ENCODE measurements at places on chromosomes 11 and 22. TPM values are rescaled to one million over a fixed set of nuclear protein-coding genes. Genes with fewer than 3 reads are reported as not detected.
A peak's percentile ranks its signal among the peaks of the same experiment; 100 is the strongest.

MS4A6E gene
- not detected for total RNA-seq

DNA sequence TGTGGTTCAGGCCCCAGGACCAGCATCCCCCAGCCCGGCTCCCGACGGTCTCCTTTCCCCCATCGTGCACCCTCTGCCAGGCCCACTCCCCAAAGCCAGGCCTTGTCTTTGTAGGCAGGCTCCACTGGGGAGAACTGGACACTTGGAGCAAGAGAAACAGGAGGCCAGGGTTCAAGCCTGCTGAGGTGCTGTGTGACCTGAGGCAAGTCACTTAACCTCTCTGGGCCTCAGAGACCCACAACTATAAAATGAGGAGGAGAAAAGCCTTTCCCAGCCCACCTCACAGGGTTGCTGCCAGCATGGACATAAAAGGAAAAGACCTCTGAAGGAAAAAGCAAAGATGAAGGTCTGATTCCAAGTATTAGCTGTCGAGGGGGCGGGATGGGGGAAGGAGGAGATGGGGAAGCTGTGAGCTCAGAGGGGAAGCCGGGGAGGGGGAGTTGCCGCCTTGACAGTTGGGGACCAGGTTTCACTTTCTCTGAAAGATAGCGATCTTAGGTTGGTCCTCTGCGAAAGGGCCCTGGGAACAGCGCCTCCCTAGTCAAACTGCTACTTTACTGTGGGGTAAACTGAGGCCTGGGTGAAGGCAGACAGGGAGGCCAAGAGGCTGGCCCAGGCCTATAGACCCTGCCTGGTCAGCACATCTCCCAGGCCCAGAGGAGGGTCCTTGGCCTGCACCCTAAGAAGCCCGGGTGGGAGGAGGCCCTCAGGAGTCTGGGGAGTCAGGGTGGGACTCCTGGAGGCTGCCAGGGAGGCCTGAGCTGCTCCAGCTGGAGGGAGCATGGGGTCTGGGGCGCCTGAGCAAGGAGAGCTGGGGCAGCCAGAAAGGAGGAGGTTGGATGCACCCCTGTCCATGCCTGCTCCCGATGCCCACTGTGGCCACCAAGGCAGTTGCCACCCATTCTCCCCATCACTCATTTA, 991 bp upstream of the OSM start:
- DNase-seq, result no peak

MRGPRF gene
- total RNA-seq, result 2.0 TPM

EFCAB6 gene
- total RNA-seq, result 0.37 TPM

DNA sequence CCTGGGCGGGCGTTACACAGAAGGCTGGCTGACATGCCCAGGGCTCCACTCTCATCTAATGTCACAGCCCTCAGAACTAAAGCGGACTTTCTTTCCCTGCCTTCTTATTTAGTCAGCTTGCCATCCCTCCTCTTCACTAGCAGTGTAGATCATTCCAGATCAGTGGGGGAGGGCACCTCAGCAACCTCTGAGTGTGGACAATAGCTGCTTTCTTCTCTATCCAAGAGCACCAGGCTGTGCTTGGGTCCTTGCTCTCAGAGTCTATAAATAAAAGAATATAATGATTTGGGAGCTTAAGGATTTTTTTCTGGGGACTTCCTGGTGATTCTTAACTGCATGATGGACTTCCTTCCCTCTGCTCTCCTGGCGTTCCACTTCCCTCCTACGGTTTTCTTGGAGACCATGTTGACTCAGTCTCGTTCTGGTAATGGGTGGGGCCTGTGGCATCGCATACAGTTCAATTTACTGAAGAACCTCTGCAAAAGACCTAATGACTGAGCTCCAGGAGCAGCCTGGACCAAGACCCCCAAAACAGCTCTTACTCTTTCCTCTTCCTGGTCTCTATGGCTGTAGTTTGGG, 2.9 kb upstream of the HMBS start:
- no peak for DNase-seq

DNA sequence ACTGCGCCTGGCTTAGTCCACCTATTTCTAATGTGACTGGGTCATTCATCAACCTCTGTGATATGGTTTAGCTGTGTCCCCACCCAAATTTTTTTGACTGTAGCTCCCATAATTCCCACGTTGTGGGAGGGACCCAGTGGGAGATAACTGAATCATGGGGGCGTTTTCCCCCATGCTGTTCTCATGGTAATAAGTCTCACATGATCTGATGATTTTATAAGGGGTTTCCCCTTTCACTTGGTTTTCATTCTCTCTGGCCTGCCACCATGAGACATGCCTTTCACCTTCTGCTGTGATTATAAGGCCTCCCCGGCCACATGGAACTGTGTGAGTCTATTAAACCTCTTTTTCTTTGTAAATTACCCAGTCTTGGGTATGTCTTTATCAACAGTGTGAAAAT, 8.7 kb downstream of the CENATAC start:
- no peak for DNase-seq

DNA sequence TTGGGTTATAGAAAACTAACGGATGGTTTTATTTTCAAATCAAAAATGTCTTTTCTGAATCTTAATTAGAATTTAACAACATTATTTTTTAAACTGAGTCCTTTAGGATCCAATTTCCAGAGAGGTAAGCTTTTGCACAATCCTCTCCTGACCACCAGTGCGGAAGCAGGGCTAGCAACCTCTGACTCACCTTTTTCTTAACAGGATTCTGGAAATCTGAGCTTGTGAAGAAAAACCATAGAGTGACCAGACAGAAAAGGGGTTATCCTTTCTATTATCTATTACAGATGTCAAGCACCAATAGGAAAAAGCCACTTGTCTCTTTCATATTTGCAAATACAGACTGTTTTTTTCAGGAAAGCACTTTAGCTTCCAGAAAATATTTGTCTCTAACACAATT, 25.3 kb downstream of the ALG9 start:
- no peak for DNase-seq

DNA sequence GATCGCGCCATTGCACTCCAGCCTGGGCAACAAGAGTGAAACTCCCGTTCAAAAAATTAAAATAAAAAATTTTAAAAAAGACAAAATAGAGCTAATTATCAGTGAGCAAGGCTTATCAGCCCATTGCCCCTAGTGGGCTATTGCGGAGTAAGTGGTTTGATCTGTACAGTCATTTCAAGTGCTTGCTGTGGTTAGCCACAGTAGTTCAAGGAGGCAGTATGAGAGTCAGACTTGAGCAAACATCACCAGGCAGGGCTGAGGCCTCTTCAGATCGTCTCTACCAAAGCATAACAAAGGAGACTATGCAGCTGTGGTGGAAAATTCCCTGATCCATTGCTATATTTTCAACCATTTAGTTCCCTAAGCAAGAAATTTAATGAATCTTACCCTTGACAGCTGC, 4.3 kb upstream of the SBF2 start:
- no peak for DNase-seq

DNA sequence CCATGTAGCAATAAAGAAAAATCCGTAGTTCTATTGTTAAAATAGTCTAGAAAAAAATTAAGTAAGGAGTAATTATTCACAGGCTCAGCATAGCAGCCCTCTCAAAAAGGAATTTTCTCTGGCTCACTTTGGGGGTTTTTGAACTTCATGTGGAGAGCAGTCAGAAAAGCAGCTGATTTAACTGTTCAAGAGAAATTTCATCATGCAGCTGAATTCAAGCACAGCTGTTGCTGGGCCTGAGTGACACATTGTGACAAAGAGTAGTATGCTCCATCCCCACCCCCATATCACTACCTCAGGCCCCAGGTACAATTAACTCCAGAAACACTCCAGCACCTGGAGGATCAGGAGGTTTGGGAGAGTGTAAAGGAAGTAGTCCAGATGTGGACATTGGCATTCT, 272.1 kb downstream of the FAM76B start:
- DNase-seq, result no peak

PDE2A gene
- not detected for total RNA-seq

UNC93B1 gene
- 21.0 TPM for total RNA-seq

MB gene
- total RNA-seq, result 6.3 TPM

GRCh38 chr22:46054091-46055073, 77.4 kb upstream of the WNT7B start:
- DNase-seq, result peak; percentile 84

RGL4 gene
- total RNA-seq, result not detected

DNA sequence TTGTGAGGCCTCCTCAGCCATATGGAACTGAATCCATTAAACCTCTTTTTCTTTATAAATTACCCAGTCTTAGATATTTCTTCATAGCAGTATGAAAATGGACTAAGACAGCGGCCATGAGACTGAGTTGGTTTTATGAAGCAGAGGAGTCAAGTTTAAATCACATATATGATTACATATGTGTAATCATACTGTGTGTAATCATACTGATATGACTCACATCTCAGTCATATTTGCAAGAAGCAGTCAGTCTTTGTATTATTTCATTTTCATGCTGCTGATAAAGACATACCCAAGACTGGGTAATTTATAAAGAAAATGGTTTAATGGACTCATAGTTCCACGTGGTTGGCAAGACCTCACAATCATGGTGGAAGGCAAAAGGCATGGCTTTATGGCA, 89.8 kb downstream of the SYT9 start:
- DNase-seq, result no peak

DNA sequence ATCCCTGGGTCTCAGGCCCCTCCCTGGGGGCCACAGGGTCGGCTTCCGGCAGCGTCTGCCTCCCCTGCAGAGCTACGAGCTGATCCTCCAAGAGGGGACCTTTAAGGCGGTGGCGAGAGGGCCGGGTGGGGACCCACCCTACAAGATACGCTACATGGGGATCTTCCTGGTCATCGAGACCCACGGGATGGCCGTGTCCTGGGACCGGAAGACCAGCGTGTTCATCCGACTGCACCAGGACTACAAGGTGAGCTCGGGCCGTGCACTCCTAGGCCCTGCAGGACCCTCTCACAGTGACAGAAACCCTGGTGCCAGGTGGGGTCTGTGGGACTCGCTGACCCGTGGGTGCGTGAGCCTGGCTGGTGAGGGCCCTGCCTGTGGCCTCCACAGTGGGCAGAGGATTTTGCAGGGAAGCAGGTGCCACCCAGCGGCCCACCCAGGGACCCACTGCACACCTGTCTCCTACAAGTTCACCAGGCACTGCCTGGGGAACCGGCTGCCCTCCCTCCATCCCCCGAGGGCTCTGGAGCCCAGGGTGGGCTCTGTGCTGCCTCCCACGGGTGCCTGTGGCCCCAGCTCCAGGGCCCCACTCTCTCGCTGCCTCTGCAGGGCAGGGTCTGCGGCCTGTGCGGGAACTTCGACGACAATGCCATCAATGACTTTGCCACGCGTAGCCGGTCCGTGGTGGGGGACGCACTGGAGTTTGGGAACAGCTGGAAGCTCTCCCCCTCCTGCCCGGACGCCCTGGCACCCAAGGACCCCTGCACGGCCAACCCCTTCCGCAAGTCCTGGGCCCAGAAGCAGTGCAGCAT, 13.7 kb downstream of the MUC5B start:
- DNase-seq, result no peak

LTBP3 gene
- 109 TPM for total RNA-seq

GRCh38 chr11:109490953-109491635, 69.1 kb downstream of the C11orf87 start:
- no peak for DNase-seq

GRCh38 chr11:67248653-67249052, 17.6 kb upstream of the GRK2 start:
- peak; percentile 58 for DNase-seq

TMPRSS6 gene
- total RNA-seq, result not detected

WBP2NL gene
- 20.9 TPM for total RNA-seq

- DNase-seq, result peak; percentile 71
Measured at GRCh38 chr11:93585758-93586157, 42.6 kb upstream of the SMCO4 start.

CCDC87 gene
- total RNA-seq, result not detected

DNA sequence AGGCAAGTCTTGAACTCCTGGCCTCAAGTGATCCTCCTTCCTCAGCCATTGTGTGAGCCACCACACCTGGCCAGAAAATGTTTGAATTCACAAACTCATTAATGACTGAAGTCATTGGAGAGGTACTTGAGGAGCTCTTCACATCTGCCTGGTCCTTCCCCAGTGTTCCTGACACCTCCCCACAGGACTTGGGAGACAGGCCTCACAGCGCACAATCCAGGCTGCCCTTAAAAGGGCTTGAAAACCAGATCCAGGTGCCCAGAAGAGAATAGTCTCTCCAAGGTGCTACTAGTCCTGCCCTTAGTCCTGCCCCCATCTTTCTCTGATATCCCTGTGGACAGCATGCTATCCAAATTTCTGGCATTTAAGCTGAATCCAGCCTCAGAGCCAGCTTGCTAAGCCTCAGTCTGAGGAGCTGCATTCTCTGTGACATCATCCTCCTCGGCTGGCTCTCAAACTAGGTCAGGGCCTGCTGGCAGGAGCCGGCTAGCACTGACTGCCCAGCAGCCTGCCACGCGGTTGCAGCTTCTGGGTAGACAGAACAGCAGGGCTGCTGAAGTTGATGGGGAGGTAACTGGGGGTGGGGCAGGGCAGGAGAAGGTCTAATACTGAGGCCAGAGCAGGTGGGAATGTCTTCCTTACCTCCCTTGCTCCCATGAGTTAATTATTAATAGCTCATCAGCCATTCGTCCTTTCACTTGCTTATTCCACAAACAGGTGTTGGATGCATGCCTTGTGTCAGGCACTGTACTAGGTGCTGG, 35.3 kb upstream of the NECTIN1 start:
- peak; percentile 85 for DNase-seq

VSTM5 gene
- not detected for total RNA-seq

GRCh38 chr11:115222218-115222862, 281.9 kb downstream of the CADM1 start:
- peak; percentile 51 for DNase-seq

SOX10 gene
- not detected for total RNA-seq

DNA sequence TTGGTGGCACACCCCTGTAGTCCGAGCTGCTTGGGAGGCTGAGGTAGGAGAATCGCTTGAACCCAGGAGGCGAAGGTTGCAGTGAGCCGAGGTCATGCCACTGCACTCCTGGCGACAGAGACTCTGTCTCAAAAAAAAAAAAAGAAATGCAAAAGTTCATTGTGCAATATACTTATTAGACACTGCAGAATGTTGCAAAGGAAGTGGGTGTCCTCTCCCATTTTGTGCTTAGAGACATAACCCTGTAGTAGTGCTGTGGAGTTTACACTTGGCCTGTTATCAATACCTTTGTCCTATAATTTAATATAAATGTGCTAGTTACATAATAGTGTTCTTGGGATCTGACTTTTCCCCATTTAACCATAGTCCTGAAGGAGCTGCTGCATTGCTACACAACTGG, 9.4 kb downstream of the BCL2L13 start:
- DNase-seq, result no peak

PATE4 gene
- total RNA-seq, result not detected

MAPK8IP2 gene
- 2.2 TPM for total RNA-seq

GRCh38 chr22:20966883-20967696, at the start of gene AIFM3:
AIFM3 (plus strand) TSS chr22:20967255; CDS start chr22:20967945, 690 bp downstream.
- no peak for DNase-seq

- no peak for DNase-seq
Measured at GRCh38 chr11:96105197-96105895, 181.4 kb upstream of the MTMR2 start.

FGF3 gene
- not detected for total RNA-seq

TRPC6 gene
- not detected for total RNA-seq
